CD14-positive monocyte (primary cell): ENCODE measurements at places on chromosomes 3 and 15.

DNA sequence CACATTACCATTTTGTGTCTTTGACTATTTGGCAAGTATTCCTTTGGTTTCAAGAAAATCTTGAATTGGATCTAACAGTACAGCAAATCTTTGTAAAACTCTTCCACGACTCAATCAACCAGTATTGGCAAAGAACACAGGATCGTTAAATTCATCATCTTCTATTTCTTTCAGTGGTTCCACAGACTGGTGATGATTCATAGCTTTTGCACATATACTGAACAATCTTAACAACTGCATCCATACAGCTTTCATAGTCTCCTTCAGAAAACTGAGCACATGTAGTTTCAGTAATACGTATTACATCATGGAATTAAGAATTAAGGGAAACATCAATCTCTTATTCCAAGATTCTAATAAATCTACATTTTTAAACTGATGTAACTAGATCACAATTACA is 91.6 kb upstream of the LIPC start:
- no peak for DNase-seq

- DNase-seq, result no peak
Measured at GRCh38 chr3:16444344-16444743, 69.2 kb downstream of the RFTN1 start.

DNA sequence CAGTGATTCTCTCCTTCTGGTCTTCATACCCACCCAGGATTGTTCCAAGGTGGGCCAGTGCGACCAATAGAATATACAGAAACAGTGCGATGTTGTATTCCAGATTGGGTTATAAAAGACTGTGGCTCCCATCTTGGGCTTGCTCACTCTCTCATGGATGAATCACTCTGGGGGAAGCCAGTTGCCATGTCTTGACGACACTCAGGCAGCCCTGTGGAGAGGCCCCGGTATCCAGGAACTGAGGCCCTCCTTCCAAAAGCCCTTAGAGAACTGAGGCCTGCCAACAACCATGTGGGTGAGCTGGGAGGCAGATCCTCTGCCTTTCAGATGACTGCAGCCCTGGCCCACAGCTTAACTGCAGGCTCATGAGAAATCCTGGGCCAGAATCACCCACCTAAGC is 57.2 kb downstream of the SH3GL3 start:
- no peak for DNase-seq

DNA sequence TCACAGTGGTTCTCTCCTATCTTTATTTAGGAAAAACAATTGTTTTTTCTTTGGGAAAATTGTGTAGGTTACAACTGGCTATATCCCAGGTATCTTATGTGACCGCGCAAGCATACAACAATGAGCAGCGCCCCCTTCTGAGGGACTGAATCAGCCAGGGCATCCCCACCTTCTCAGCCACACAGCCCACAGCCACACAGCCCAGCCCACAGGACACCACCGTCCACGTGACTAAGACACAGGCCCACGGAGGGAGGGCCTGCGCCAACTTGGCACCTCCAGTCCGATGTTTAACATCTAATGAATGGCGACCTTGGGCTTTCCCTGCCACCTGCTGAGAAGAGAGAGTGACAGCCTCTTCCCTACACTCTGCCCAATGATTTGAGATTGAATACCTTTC is 68.1 kb downstream of the ATP10A start:
- DNase-seq, result no peak

- DNase-seq, result no peak
Measured at GRCh38 chr3:175260145-175260794, 401.1 kb downstream of the NAALADL2 start.

- DNase-seq, result no peak
Measured at GRCh38 chr3:151226825-151227224, 23.8 kb upstream of the GPR171 start.

DNA sequence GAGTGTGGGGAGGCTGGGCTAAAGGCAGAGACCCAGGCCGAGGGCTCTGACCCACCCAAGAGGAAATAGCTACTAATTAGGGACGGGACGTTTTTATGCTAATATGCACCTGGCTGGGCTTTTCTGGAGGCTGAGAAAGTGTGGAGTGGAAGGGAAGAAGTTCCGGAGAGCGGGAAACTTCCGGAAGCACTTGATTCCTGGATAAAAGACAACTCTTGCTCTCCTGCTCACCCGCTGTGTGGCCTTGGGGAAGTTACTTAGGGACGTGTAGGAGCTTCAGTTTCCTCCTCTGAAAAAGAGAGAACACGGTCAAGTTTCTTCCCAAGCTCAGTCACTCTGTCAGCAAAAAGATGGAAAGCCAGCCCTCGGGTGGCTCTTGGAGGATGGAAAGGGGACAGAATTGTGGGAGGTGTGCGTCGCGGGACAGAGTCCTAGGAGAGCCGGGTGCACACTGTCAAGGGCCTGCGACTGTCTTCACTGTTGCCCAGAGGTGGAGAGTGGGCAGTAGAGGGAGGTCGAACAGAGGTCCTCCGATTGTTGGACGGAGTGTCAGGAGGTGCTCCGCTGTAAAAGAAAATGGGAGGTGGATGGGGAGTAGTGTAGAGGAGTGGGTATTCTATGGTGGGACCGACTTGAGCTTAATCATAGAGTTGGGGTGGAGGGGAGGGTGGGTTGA is 43.2 kb downstream of the EPHB3 start:
- peak; percentile 45 for DNase-seq

GRCh38 chr15:29914511-29914926 is 92.3 kb upstream of the TJP1 start:
- no peak for DNase-seq

DNA sequence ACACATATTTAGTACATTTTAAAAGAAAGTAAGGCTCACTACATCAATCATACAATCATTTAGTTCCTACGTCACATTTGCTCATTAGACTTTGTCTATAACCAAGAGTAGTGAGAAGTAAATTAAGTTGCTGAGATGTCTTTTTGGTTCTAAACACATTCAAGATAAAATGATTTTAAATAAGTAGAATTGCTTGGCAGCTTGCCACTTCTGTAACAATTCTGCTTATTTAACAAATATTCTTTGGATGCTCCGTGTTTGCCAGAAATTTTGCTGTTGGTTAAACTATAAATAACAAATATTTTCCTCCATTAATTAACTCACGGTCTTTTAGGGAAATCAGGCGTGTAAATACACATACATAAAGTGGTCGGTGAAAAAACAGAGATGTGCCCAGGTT is 18.3 kb downstream of the SUCNR1 start:
- DNase-seq, result no peak

- no peak for DNase-seq
Measured at GRCh38 chr3:186352369-186352768, 9.7 kb downstream of the DGKG start.

DNA sequence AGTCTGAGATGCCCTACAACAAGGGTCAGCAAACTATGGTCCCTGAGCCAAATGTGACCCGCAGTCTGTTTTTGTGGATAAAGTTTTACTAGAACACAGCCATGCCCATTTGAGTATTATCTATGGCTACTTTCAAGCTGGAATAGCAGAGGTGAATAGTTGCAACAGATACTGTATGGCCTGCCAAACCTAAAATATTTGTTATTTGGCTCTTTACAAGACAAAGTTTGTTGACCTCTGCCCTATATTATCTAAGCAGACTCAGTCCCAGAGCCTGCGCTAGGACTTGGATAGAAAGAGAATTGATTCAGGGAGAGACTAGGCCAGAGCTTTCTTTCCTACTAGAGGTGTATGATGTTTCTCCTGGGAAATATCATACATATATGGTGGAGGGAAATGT is 81.7 kb upstream of the NMNAT3 start:
- no peak for DNase-seq
